ENCODE measurements at places on chromosomes 11 and 22. TPM values are rescaled to one million over a fixed set of nuclear protein-coding genes. Genes with fewer than 3 reads are reported as not detected.
A peak's percentile ranks its signal among the peaks of the same experiment; 100 is the strongest.

The GLYAT gene
- not detected for total RNA-seq

The TMEM25 gene
- total RNA-seq, result 10.3 TPM

DNA sequence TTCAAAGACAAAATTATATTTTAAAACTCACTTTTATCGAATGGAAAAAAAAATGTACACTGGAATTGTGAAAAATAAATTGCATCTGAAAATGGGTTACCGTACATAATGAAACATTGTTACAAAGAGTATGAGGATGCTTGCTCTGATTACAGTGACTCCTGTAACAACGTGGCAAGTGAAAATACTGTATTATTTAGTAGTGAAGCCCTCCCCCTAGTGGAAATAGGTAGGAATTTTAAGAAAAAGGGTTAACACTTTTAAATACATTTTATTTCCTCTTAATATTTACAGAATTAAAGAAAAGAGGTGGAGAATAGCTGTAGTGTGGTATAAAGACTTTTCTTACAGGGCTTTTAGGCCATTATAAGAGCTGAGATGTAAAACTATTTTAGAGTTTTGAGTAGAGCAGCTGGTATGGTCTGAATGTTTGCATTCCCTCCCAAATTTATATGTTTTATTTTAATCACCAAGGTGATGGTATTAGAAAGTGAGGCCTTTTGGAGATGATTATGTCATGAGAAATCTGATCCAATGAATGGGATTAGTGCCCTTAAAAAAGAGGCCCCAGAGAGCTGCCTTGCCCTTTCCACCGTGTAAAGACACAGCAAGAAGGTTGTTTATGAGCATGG lies 25.2 kb downstream of the FAM76B start:
- H3K27me3 ChIP-seq, result no peaks in the 10 kb centered on the region
- H3K27ac ChIP-seq, result no peak overlapping the region
- no peak overlapping the region for H3K4me3 ChIP-seq
- no peaks in the 10 kb centered on the region for H3K4me1 ChIP-seq
- H3K36me3 ChIP-seq, result no peaks in the 10 kb centered on the region
- no peak for DNase-seq

The SCGB1C1 gene
- not detected for total RNA-seq

DNA sequence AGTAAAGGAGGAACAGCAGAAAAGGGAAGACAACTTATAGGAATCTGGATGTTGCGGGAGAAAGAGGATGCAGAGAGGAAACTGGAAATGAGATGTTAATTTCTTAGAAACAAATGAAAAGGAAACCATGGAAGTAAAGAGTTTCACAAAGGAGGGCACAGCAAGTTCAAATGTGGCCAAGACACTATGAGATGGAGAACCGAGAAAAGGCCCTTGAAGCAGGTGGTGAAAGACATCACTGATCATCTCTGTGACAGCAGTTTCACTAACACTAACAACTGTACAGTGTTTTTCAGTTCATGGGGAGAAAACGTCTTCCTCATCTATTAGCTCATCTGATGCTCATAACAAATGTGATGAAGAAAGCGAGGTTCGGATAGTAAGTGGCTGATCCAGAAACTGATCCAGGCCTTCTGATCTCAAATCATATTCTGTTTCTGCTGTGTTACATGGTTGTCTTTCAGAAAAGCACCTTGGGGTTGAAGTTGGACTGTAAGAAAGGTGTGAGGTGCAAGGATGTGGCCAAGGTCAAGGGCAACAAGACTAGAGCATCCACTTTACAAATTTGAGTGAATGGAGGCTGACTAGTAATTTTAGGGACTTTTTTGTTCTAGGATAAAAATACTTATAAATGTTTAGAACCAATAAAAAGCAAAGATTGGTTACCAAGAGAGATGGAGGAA lies 492.1 kb upstream of the CADM1 start:
- H3K27ac ChIP-seq, result no peak overlapping the region
- no peak for DNase-seq
- H3K27me3 ChIP-seq, result no peaks in the 10 kb centered on the region
- no peaks in the 10 kb centered on the region for H3K4me1 ChIP-seq
- H3K36me3 ChIP-seq, result no peaks in the 10 kb centered on the region

GRCh38 chr11:6473451-6474412 lies at the start of gene TRIM3:
TRIM3 (minus strand) TSS chr11:6473941; CDS start chr11:6465695, 8,246 bp downstream.
- no peaks in the 10 kb centered on the region for H3K36me3 ChIP-seq
- peak within 1 kb of the TSS; percentile 86 for H3K4me3 ChIP-seq
- peaks cover 6% of the 10 kb centered on the region for H3K4me1 ChIP-seq
- peak within 1 kb of the TSS; percentile 96 for H3K27ac ChIP-seq
- no peaks in the 10 kb centered on the region for H3K27me3 ChIP-seq
- DNase-seq, result peak; percentile 93

The ATP5MG gene
- 36.4 TPM for total RNA-seq

DNA sequence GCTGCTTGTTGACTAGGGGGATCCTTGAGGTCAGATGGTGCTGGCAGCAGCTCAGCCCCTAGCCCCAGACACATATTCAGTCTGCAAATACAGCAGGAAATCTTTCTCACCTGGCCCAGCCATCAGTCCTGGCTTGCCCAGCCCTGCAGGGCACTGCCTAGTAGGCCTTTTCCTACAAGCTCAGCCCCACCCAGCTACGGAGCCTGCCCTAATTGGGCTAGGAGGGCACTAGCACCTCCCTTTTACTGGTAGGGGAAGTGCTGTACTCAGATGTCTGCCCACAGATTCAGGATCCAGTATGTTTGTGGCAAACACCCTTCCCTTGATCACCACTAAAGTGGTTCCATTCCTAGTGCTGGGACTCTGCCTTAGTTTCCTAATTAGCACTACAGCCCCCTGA lies 257.1 kb upstream of the CADM1 start:
- H3K36me3 ChIP-seq, result no peaks in the 10 kb centered on the region
- H3K4me1 ChIP-seq, result no peaks in the 10 kb centered on the region
- H3K4me3 ChIP-seq, result no peak overlapping the region
- DNase-seq, result no peak
- H3K27ac ChIP-seq, result no peak overlapping the region

The GRAP2 gene
- not detected for total RNA-seq

DNA sequence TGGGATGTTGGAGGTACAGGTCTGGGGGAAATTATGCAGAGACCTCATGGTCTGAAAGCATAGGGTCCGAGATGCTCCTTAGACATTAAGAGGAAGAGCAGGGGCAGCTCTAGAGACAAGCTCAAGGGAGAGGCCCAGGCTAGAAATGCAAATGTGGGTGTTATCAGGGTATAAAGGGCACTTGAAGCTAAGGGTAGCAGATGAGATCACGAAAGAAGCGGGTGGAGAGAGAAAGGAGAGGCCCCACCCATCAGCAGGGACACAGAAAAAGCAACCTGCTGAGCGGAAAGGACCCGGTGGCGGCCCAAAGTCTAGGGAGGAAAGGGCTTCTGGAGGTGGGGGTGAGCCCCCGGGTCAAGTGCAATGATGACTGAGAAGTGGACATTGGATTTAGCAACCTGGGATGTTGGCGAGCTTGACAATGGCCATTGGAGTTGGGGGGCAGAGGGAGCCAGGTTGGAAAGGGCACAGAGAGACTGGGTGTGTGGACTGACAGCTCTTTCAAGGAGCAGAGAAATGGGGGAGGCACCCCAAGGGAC lies 8.9 kb downstream of the TMPRSS6 start:
- no peaks in the 10 kb centered on the region for H3K36me3 ChIP-seq
- H3K27me3 ChIP-seq, result no peaks in the 10 kb centered on the region
- no peak overlapping the region for H3K4me3 ChIP-seq
- H3K4me1 ChIP-seq, result no peaks in the 10 kb centered on the region

- H3K27ac ChIP-seq, result no peak overlapping the region
- H3K27me3 ChIP-seq, result no peaks in the 10 kb centered on the region
- DNase-seq, result no peak
- no peak overlapping the region for H3K4me3 ChIP-seq
- no peaks in the 10 kb centered on the region for H3K36me3 ChIP-seq
- no peaks in the 10 kb centered on the region for H3K4me1 ChIP-seq
Observed at GRCh38 chr22:48627203-48627602, 1200.5 kb downstream of the BRD1 start.

- H3K36me3 ChIP-seq, result no peaks in the 10 kb centered on the region
- no peak overlapping the region for H3K27ac ChIP-seq
- DNase-seq, result no peak
- no peak overlapping the region for H3K4me3 ChIP-seq
Observed at GRCh38 chr22:48605856-48606481, 1221.7 kb downstream of the BRD1 start.

DNA sequence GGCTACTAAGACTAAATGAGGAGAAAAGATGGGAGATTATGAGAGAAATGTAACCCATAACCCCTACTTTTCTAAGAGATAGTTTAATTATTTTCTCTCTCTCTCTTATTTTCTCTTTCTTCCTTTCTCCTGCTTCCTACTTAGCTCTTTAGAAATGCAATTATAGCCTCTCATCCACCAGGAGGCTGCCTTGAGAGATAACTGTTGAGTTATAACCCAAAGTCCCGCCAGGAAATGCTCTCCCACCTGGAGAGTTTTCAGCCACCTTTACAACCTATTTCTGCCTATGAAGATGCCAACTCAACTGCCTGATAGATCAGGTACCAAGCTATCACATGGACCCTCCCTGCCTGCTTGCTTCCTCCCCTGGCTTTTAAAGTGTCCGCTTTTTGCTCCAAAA lies 34.0 kb upstream of the TMEM123 start:
- H3K4me1 ChIP-seq, result no peaks in the 10 kb centered on the region
- H3K27me3 ChIP-seq, result no peaks in the 10 kb centered on the region
- no peak overlapping the region for H3K4me3 ChIP-seq
- no peak overlapping the region for H3K27ac ChIP-seq
- DNase-seq, result no peak
- no peaks in the 10 kb centered on the region for H3K36me3 ChIP-seq

The BACE1 gene
- 37.7 TPM for total RNA-seq

DNA sequence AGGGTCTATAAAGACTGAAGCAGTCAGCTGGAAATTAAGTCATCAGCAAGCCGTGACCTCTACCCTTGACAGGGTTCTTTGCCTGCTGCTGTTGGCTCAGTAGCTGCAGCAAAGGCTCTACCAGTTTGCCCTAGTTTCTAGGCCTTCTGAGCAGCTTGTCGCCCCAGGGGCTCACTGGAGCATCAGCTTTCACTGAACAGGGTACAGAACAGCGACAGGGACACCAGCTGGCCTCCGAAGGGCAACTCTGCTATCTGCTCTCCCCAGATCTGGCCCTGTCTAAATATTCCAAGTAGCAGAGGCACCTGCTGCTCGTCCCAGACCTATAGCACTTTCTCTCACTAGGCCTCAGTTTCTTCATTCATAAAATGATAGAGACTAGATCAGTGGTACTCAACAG lies 42.4 kb downstream of the SMCO4 start:
- no peaks in the 10 kb centered on the region for H3K36me3 ChIP-seq
- no peak overlapping the region for H3K4me3 ChIP-seq
- H3K27ac ChIP-seq, result no peak overlapping the region
- no peak for DNase-seq
- H3K27me3 ChIP-seq, result no peaks in the 10 kb centered on the region

DNA sequence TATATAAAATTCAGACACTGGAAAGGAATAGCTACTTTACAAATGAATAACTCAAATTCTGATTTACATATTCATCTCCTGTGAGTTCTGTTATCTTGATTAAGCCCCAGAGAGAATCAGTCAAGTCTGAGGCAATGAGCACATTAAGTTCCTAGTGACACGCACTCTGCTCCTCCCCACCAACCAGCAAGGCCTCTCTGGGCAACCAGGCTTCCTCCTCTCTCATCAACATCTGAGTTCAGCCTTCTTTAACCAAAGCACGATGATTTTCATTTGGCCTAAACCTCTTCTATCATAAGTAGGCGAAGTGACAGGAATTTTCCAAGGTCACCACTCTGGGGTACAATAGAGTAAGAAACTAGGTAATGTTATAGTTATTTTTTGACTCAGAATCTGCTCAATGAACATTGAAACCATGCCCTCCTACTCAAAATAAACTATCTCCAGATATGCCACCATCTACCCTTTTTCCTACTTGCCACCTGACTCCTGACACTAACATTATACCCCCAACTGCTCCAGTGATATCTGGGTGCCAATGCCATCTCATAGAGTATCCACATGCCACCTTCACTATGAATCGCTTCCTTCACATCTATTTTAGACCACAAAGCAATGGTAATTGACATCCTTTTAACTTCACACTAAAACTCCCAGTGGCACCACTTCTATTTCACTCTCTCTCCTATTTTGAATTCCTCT lies 114.8 kb downstream of the FAM76B start:
- H3K27ac ChIP-seq, result peak overlapping the region; percentile 34
- no peaks in the 10 kb centered on the region for H3K4me1 ChIP-seq
- no peak overlapping the region for H3K4me3 ChIP-seq
- no peaks in the 10 kb centered on the region for H3K36me3 ChIP-seq
- no peaks in the 10 kb centered on the region for H3K27me3 ChIP-seq

- DNase-seq, result no peak
- no peaks in the 10 kb centered on the region for H3K4me1 ChIP-seq
- no peak overlapping the region for H3K27ac ChIP-seq
- H3K36me3 ChIP-seq, result no peaks in the 10 kb centered on the region
- H3K27me3 ChIP-seq, result no peaks in the 10 kb centered on the region
Observed at GRCh38 chr11:47325271-47326041, 27.0 kb downstream of the MYBPC3 start.

DNA sequence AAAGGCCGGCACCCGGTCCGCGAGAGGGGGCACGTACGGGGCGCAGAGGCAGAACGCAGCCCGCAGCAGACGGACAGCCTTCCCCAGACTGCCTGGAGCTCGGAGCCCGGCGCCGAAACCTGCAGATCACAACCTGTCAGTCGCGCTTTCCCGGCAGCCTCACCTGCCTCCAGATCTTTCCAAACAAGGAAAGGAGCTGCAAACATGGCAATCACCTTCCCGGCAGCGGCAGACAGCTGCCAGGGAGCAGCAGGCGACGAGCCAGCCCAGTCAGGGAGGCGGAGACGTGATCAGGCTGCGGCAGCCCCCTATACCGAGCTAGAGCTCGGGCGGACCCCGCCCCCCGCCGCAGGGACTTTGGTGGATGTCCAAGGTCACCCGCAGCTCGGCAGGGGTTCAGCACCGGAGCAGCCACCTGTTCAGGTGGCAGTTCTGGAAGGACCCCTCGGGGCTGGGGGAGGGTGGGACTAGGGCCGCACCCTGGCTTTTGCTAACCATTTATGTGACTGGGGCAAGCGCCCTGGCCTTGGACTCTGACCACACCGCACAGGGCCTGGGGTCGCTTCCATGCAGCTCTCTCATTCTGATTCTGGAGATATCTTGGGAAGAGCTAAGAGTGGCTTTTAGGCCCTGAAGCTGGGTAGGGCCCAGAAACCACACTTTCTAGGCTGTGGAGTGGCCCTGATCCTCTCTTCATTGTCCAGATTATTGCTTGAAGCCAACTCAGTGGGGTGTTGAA lies 143.8 kb downstream of the NECTIN1 start:
- no peaks in the 10 kb centered on the region for H3K27me3 ChIP-seq
- peak; percentile 22 for DNase-seq
- no peak overlapping the region for H3K27ac ChIP-seq
- no peaks in the 10 kb centered on the region for H3K4me1 ChIP-seq

The DEUP1 gene
- not detected for total RNA-seq

DNA sequence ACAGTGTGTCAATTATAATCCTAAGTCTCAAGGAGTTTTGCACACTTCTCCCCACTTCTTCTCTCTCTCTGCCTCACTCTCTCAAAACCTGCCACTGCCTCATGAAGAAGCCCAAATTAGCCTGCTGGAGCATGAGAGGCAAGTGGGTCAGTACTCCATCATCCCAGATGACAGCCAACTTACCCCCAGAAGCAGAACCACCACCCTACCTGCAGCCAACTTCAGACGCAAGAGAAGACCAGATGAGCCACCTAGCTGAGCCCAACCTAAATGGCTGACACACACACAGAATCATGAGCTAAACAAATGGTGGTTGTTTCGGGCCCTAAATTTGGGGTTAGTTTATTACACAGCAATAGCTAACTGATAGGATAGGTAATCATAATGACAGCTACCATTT lies 61.2 kb downstream of the CD82 start:
- peak; percentile 8 for DNase-seq
- no peaks in the 10 kb centered on the region for H3K36me3 ChIP-seq
- no peaks in the 10 kb centered on the region for H3K4me1 ChIP-seq

- DNase-seq, result no peak
- no peak overlapping the region for H3K27ac ChIP-seq
- H3K4me3 ChIP-seq, result no peak overlapping the region
- no peaks in the 10 kb centered on the region for H3K4me1 ChIP-seq
- H3K36me3 ChIP-seq, result no peaks in the 10 kb centered on the region
Observed at GRCh38 chr11:29352273-29352795, 664.5 kb downstream of the KCNA4 start.
